ENCODE measurements at places on chromosomes 1 and 21. TPM values are rescaled to one million over a fixed set of nuclear protein-coding genes. Genes with fewer than 3 reads are reported as not detected.

DNA sequence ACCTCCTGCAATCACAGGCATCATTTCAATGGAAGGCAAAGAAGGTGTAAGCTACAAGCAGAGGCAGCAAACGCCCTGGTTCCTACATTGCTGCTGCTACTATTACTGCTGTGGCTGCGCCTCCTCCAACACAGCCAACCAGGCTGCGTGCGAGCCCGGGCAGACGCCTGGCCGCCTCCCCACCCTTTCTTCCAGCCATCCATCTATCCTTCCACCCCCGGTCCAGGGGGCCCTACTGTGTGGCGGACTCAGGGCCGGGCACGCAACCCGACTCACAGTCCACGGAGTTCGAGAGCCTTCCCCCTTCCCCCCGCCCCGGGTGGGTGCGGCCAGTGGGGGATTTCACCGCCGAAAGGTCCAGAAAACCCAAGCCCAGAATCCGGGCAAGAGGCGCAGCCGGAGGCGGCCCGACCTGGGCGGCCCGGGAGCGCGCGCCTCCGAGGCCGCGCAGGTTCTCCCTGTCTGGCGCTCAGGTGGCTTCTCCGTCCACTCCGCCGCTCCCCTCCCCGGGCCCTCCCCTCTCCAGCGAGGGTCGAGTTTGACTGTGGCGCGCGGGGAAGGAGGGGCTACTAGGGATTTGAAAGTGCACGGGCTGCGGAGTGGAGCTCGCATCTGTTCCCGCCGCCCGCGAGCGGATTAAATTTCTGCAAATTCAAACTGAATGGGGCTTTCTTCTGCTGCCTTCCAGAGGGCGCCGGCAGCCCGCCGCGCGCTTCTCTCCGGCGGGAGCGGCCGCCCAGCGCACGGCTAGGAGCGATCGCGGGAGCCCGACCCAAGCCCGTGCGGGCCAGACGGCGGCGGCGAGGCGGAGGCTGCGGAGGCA, at the start of gene HUNK:
Gene HUNK, plus strand, starts transcription at position 569 of the 823 bp plus-strand sequence. CDS start 655 bp downstream, outside the sequence.
- peak; percentile 13 for DNase-seq

GRCh38 chr1:81135524-81135923, 665.2 kb upstream of the ADGRL2 start:
- DNase-seq, result no peak

- DNase-seq, result peak; percentile 56
These were observed 61.4 kb downstream of the EIF2B3 start for GRCh38 chr1:44924835-44925464.

Gene ILDR2
- 17.5 TPM for total RNA-seq

Gene OR2AK2
- total RNA-seq, result not detected

Data from renal cortical epithelial cell (primary cell).